Astrocyte of the hippocampus (primary cell): ENCODE measurements at places on chromosomes 13 and 19.
A peak's percentile ranks its signal among the peaks of the same experiment; 100 is the strongest.

DNA sequence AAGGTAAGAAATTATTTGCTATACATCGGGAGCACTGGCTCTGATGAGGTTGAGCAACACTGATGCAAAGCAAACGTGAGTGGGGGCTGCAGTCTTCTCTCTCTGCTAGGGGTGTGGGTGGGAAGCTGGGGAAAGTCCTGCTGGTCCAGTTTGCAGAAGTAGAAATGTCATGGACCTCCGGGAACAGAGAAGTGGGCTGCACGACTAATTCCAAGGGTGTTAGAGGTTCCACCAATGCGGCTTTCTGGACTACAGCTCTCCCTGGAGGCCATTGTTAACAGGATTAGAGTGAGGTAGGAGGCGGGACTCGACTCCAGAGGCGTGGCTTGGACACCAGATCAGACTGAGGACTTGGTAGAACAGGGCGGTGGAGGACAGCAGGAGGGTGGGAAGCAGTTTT is 5.7 kb upstream of the FBXO27 start:
- DNase-seq = peak; percentile 58

GRCh38 chr13:70108356-70109105 is at the start of gene KLHL1:
Gene KLHL1, minus strand, starts transcription at chr13:70108452. Its CDS starts 753 bp downstream, at chr13:70107699.
- DNase-seq = no peak

- DNase-seq = no peak
Measured at GRCh38 chr19:48210005-48210404, 39.5 kb downstream of the ZSWIM9 start.

DNA sequence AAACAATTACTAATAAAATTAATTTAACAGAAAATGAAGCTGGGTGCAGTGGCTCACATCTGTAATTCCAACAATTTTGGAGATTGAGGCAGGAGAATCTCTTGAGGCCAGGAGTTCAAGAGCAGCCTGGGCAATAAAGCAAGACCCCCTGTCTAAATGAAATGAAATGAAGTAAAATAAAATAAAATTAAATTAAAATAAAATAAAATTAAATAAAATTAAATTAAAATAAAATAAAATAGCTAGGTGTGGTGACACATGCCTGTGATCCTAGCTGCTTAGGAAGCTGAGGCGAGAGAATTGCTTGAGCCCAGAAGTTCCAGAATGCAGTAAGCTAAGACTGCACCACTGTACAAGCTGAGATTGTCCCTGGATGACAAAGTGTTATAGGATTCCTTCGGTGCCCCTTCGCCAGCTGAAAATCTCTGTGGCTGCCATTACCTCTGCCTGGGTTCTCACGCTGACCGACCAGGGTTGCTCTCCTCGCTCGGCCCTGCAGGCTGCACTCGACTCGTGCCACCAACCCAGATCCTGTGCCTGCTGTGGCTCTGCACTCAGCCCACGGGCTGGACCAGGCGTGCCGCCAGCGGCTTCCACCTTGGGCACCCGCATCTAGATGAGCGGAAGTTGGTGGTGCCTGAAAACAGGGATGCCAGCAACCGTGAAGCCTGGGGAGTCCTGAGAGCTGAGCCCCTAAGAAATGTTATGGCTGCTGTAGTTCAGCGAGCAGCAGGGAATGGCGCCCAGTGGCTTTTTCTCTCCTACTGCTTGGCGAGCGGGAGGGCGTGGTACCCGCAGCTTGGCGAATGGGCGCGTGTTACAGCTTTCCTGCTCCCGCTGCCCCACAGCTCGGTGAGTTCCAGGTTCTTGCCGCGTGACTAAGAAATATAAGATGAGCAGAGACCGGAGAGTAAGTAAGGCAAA is 539.2 kb upstream of the PCDH9 start:
- no peak for DNase-seq

DNA sequence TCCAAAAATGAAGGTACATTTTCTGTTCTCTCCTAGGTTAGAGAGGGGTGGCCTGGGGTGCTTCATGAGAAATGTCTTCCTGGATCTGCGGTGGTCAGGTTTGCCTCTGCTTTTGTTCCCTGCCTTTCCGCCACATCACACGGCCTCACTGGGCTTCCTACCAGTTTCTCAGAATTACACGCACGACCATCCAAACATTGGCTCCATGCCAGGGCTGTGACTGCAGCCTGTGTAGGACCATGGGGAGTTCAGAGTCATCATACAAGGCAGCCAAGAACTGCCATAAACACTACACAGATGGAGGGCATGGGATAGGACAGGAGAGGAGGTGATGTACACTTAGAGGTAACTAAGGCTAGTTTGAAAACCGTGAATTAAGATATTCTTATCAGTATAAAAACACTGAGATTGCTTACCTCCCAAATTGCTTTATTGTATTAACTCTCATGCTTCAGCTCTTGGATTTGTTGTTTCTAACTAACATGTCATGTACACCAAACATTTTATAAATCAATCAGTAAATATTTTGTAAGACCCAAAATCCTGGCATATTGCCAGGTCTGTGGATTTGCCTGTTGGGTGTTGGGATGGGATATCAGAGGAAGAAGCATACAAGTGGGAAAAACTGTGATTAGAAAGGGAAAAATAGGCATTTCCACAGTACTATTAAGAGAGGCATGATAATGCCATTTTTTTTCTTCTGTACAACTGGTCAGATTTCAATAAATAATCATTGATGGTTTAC is 45.2 kb downstream of the CDADC1 start:
- peak; percentile 95 for DNase-seq

DNA sequence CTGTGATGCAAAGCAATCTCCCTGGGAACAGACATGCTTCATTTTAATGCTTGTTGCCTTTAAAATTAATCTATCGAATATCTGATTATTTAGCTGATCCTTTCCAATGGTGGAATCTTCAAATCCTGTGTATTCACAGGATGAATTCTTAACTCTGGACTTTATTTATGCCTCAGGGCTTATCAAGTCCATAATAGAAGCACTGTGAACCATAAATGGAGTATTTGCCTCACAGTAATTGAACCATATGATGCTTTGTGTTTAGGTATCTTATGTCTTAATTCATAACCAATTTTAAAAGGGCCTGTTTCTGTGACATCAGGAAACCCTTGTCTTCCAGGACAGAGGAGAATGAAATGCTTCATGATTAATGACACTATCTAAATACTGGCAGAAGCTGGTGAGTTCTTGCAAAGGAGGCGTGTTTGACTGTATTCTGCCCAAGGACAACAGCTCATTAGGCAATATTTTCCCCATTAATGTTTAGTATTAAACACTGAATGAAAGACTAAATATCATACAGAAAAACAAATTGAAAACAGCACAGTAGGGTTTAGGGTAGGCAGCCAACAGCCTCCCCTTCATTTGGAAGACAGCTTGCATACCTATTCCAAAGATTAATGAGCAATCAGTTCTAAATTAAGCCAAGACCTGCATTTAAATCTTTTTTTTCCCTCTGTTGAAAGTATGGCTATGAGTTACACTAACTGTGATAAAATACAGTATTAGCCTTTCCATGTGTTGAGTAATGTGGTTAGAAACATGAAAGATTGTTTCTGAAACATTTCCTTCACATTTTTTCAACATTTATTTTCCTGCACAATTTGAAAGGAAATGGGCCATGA is 709.4 kb downstream of the PCDH9 start:
- no peak for DNase-seq
